ENCODE measurements at places on chromosomes 3 and 15.

GRCh38 chr15:99141943-99142342, 37.1 kb downstream of the SYNM start:
- no peak for DNase-seq

GRCh38 chr3:115095236-115095635, 51.9 kb downstream of the ZBTB20 start:
- no peak for DNase-seq

DNA sequence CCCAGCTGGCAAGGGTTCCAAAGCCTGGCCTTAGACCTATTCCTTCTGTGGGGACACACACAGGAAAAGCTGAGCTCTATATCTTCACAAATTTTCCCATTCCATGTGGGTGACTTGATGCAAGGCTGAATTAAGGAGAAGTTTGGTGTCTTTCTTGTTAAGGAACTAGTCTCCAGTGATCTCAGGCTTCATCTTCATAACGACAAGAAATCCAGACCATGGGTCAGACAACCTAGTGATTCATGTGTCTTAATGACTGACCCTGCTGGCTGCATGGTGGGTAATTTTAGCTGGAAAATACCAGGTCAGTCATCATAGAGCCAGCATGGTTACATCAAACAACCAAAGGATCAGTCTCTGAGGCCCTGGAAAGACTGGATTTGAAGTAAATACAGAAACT, 112.7 kb upstream of the SLC4A7 start:
- DNase-seq, result peak; percentile 81

GRCh38 chr15:101664303-101664913, 12.2 kb upstream of the TM2D3 start:
- peak; percentile 21 for DNase-seq

DNA sequence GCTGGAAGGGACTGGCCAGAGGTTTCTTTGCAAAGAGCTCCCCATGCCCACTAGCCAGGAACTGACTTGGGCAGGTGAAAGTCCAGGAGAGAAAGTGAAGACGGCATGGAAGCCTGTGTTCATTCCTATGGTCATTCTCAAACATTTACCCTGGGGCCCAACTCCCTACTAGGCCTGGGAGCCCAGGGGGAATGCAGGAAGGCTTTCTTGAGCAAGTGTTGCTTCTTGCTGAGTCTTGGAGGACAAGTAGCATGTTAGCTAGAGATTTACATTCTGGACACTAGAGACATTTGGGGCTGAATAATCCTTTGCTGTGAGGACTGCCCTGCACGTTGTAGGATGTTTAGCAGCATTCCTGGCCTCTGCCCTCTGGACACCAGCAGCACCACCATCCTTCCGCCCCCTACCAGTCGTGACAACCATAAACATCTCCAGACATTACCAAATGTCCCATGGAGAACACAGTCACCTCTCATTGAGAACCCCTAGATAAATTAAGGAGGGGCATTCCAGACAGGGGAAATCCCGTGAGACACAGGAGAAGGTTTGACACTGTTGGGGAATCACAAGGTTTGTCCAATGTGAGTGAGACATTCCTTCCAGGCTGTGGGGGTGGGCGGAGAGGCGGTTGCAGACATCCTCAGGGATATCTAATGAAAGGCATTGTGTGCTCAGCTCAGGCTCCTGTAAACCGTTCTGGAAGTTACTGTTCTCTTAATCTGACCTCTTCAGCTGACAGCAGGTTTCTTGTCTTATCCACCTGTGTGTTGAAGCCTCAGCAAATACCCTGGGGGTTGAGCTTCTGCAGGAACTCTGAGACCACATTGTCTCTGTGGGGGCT, 236.2 kb downstream of the TLE3 start:
- no peak for DNase-seq

DNA sequence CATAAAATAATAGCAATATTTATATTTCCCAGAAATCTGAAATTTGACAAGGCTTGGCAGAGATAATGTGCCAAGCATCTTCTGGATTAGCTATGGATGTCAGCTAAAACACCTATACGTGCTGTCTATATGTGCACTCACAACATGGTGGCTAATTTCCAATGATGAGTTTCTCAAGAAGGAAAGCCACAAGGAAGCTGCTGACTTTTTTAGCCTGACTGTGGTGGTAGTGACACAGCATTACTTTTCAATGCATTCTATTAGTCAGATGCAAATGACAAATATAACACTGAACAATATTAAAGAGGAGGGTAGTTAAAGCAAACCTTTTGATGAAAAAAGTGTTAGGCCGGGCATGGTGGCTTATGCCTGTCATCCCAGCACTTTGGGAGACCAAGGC, 101.7 kb upstream of the CCDC54 start:
- peak; percentile 27 for DNase-seq

DNA sequence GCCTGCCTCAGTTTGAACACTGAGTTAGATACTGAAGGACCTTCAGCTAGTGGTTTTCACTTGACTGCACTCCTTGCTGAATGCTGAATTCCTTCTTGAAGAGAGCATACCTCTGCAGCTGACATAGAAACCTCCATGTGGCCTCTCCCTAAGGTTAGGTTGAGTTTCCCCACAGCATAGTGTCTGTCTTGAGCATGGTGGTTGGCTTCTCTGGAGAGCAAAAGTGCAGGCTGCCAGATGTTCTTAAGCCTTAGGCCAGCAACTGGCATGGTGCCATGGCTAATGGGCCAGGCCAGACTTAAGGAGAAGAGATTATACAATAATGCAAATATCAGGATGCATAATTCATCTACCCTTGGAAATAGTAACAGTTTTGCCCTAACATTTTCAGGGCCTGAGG, 545.6 kb upstream of the ZNF385D start:
- DNase-seq, result peak; percentile 12

DNA sequence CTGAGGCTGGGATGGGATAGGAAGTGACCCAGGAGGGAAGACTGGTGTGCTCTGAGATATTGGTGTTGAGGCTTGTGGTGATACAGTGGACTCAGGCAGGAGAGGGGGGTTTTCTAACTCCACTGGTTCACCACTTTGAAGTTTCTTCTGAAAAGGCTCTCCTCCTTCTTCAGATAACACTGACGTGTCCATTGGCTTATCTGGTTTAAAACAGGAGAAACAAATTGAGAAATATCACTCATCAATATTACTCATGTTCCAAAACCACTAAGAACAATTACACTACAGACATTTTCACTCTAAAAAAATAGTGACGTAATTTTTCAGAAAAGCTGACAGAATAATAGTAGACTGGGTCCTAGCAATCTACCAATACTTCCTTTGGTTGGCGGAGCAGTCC, 23.1 kb downstream of the TP53BP1 start:
- DNase-seq, result peak; percentile 76

DNA sequence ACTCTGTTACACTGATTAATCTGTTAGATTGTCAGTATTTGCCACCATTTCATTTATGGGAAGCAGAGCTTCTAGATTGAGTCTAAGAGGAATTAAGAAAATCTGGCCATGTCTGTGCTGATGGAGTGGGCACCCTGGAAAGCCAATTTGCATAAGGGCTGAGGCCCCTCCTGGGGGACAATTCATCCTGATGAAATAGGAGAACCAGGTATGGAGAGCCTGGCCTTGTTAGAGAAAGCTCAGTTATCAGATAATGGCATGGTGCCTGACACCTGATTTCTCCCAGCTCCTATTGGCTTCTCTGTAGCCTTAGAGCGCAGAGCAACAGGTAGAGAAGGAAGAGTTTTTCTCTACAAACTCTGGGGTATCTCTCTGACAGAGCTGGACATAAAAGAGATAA, 114.2 kb downstream of the EBLN2 start:
- DNase-seq, result no peak

DNA sequence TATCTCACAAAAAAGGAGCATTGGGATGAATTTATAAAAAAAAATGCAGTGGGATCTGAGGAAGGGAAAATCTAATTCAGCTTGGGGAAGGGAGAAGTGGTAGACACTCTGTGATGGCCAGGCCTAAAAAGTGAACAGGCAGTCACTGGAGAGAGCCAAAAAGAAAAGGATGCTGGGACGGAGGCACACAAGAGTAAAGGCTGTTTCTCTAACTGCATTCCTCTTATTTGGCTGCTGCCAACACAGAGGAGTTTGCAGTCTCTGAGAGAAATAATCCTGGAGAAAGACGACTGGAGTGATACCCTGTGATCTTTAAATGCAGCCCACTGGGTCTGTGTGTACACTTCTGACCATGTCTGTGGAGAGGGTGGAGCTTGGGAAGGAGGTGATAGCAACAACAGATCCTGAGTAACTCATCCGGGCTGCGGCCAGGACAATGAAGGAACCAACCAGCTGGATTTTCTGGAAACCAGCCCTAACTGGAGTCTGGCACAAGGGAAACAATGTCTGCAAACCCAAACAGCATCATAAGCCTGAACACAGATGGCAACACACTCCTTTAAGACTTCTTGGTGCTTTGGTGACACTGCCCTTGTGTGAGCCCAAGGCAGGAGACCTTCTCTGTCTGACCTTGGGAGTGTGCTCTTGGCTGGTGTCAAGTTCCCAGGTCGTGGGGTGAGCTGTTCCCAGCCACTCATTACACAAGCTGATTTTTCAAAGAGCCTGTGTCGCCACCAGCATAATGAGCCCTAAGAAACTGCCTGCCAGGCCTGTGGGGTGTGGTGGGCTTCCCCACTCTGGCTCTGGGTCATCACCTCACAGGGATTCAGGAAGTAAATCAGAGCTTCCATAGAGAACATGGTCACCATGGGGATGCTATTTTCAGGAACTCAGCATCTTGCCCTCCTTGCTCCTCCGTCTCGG, 8.0 kb downstream of the FYCO1 start:
- DNase-seq, result peak; percentile 91

GRCh38 chr3:176041812-176042211, 1155.5 kb downstream of the TBL1XR1 start:
- DNase-seq, result peak; percentile 43

- DNase-seq, result peak; percentile 58
These were observed 40.6 kb downstream of the SLC25A26 start for GRCh38 chr3:66261355-66261754.

DNA sequence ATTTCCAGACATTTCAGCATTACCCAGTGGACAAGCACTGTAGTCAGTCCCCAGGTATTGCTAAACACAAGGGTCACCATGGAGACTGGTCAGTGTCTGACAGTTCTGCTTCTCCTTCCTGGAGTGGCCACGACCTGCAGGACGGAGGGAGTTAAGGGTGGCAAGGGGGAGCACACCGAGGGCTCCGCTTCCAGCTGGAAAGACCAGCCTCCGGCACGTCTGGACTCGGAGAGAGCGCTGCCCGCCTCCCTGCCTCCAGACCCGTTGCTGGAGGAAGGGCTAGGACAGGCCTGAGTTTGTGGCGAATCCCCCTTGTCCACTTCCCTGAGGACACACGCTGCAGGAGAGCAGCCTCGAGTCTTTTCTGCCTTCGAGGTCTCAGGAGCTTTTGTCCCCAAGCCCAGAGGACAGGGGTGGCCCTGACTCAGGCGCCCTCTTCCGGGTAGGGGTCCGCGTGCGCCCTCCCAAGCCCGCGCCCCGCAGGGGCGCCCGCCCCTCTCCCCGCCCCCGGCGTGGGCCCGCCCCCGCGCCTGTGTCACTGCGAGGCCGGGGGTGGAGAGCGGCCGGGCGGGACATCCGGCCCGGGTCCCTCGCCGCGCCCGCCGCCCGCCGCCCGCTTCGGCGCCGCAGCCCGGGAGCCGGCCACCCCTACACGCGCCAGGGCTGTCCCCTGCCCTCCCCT, at the start of gene CHST14:
CHST14 (plus strand) TSS at position 562 of the 682 bp plus-strand sequence. CDS start 230 bp downstream, outside the sequence.
- peak; percentile 70 for DNase-seq

DNA sequence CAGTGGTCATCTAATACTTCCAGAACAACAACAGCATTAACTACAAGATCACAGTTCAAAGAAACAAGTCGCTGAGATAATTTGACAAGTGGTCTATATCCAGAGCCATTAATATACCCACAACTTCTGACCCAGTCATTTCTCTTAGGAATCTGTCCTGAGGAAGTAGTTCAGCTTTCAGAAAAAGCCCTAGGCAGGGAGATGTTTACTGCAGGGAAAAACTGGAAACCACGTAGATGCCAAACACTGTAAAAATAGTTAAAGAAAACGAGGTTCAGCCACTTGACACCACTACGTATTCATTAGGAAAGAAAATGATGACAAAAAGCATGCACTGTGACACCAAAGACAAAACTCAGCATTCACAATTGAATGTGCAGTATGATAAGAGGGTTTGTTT, 22.3 kb upstream of the CDCP1 start:
- DNase-seq, result no peak

GRCh38 chr15:75843678-75844581, 683 bp downstream of the UBE2Q2 start:
- DNase-seq, result peak; percentile 77

GRCh38 chr15:67652586-67652985, 110.1 kb downstream of the MAP2K5 start:
- no peak for DNase-seq

GRCh38 chr3:164416491-164417222, 661.6 kb downstream of the SI start:
- DNase-seq, result peak; percentile 6

DNA sequence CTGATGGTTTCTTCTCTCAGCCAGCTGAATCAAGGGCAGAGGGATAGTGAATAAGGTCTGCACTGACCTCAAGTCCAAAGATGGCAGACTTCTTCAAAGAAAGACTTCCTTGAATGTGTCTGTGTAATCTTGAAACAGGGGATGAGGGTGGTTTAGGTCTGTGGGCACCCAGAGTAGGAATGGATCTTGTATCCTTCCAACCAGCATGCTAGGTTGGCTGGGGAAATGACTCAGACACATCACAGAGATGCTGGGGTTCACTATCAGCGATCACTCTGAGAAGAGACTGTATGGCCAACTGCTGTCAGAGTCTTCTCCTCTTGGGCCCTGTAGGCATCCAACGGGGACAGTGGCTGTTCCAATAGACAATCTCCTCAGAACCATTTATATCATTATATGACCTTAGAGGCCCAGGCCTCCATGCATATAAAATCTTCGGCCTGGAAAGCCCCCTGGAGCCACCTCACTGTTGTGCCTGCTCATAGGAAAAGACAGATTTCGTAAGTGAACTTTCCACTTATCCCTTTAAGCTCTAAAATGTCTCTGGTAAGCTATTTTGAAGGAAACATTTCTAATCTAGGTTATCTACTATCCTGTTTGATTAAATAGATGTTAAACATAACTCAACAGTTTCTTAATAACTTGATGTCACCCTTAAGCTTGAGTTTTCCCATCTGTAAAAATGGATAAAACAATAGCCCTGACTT, 58.5 kb downstream of the TIPARP start:
- no peak for DNase-seq

DNA sequence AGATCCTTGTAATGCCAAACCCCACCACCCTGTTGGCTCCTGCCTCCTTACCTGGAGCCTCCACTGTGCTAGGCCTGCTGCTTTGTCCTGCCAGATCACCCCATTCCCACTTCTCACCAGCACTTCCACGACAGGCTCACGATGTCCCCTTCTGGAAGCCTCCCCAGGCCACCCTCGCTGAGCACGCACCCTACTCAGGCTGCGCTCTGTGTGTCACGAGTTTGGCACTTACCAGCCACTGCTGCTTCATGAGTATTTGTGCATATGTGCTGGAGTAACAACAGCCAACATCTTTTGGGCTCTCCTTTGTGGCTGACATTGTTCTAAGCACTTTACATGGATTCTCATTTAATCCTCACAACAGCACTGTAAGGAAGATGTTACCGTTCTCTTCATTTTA, 58.1 kb downstream of the PDIA5 start:
- DNase-seq, result no peak

GRCh38 chr3:128993461-128994172, at the start of gene CFAP92:
TSS of gene CFAP92 (minus strand) at chr3:128994076. CDS start at chr3:128993304, 772 bp downstream.
- DNase-seq, result peak; percentile 85

All from GM23248 (cell line).